Large intestine (tissue), 12 donors: ENCODE measurements at places on chromosomes 11 and 22.

- DNase-seq = peak; percentile 54
These were observed 45.6 kb downstream of the CEP57 start for GRCh38 chr11:95835768-95836488.

GRCh38 chr11:119029340-119030028 is 1.2 kb downstream of the SLC37A4 start:
- DNase-seq = peak; percentile 95

- no peak for DNase-seq
These were observed 155.7 kb downstream of the GRIK4 start for GRCh38 chr11:120667281-120667680.

- DNase-seq = no peak
These were observed 3.9 kb downstream of the JOSD1 start for GRCh38 chr22:38696606-38697424.

GRCh38 chr22:50486561-50487289 is at the start of gene MIOX:
MIOX (plus strand) TSS chr22:50486859; CDS start chr22:50486898, 39 bp downstream.
- DNase-seq = no peak

- DNase-seq = no peak
These were observed 4.4 kb downstream of the DCPS start for GRCh38 chr11:126308271-126308671.

- no peak for DNase-seq
These were observed 18.4 kb downstream of the TNKS1BP1 start for GRCh38 chr11:57306161-57306876.

GRCh38 chr11:44863231-44863630 is 87.5 kb downstream of the TP53I11 start:
- DNase-seq = no peak

DNA sequence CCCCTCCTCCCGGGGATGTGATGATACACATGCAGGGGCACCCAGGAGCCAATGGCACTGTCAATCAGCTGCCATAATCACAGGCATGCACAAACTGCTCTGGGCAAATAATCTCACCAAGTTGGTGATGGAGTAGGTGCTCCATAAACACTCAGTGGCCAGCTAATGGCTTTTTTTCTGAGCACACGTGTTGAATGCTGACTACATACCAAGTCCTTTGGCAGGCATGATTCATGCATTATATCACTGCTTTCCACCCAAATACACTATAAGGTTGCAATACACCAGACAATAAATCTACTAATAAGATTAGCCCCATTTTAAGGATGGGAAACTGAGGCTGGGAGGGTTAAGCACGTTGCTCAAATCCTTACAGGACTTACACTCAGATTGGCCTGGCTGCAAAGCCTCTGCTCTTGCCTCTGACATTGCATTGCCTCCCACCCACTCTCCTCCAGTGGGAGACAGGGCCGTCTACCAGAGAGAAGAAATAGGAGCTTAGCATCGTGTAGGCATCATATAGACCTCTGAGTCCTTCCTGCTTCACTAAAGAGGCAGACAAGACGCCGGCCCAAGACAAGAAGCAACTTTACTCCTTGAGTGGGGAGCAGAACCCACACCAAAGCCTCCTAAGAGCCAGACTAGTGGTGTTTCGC is 32.7 kb upstream of the ACCSL start:
- no peak for DNase-seq

- no peak for DNase-seq
These were observed 31.6 kb upstream of the CADM1 start for GRCh38 chr11:115535781-115536180.

DNA sequence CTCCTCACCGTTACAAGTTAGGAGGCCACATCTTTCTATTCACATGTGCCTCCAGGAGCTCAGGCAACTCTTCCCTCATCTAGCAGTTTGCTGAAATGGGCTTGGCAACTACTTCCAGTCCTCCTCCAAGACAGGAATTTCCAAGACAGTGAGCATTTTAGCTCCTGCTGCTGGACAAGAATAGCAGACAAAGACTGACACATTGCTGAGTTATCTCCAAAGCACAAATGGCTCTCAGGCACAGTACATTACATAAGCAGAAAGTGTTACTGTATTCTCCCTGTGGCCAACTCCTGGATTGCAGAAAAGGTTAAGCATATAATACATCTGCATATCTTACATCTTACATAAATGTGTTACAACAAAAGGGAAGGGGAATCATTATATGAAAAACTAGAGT is 83.2 kb upstream of the POU2AF2 start:
- DNase-seq = no peak

- no peak for DNase-seq
These were observed 13.9 kb downstream of the NCF4 start for GRCh38 chr22:36874736-36875135.

DNA sequence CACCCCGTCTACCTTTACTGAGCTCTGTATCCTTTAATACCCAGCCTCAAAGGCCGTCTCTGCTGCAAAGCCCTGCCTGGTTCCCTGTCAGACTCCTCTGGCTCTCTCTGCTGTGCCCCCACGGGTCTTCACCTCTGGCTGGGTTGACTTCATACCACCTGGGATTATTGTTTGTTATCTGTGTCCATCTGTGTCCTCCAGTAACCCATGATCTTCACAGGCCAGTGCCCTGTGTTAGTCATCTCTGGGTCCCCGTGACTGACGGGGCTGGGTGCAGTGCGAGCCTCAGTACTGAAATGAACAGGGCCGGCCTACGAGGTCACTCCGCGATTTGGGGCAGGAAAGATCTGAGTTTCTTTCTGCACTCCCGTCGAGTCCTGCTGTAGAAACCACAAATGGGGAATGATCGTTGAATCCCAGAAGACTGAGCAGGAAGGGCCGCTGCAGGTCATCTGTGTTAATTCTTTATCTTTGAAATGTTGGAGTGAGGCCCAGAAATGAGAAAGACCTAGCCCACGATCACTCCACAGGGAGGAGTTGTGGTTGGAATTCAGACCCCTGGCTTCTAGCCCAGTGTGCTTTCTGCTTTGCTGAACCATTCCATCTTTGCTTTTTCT is 12.3 kb upstream of the TUB start:
- DNase-seq = peak; percentile 43

- no peak for DNase-seq
These were observed 199.6 kb upstream of the ZBED5 start for GRCh38 chr11:11057472-11057854.

GRCh38 chr11:19419808-19420207 is 179.1 kb upstream of the E2F8 start:
- no peak for DNase-seq

- no peak for DNase-seq
These were observed 350.6 kb upstream of the RAG2 start for GRCh38 chr11:36948460-36949127.

DNA sequence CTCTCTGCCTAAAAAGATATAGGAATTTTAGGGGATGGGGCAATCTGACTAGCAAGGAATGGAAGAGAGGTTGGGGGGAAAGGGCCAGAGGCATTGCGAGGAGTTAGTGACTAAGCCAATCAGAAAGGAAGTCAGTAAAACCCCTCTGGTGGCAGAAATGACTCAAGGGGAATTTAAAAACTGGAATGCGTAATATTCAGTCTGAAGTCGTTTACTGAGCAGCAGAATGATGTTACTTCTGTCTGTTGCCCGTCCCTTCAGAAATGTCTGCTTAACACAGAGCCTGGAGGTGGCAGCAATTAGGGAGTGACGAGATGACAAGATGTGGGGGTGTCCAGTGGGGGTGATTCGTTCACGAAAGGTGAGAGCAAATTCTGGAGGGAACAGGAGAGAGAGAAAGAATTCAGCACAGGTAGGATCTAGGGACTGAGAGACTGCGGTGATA is 107.7 kb upstream of the CLMP start:
- no peak for DNase-seq

- no peak for DNase-seq
These were observed 29.8 kb downstream of the RNF141 start for GRCh38 chr11:10511181-10511621.

DNA sequence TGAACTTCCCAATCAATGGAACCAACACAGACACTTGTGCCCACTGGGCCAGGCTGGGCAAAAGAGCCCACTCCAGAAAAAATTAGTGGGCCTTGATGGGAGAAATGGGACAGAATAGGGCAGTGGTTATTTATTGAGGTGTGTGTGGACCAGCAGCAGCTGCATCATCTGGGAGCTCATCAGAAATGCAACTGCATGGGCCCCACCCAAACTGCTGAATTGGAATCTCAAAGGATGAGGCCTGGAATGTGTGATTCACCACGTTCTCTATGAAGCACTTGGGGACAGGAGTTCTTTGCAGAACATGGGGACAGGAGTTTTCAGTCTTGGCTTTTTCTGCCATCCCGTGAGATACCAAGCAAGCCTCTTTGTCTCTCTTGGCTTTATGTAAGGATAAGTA is 255.6 kb upstream of the PLET1 start:
- no peak for DNase-seq

GRCh38 chr11:59668188-59668949 is 468 bp downstream of the PATL1 start:
- DNase-seq = peak; percentile 29

- peak; percentile 80 for DNase-seq
These were observed 6.9 kb downstream of the DPAGT1 start for GRCh38 chr11:119094816-119095065.

GRCh38 chr22:17120281-17120680 is 879 bp downstream of the TMEM121B start:
- peak; percentile 29 for DNase-seq

GRCh38 chr11:77191823-77192495 is 63.9 kb downstream of the MYO7A start:
- peak; percentile 76 for DNase-seq

- no peak for DNase-seq
These were observed 26.2 kb downstream of the UBASH3B start for GRCh38 chr11:122681735-122682134.

DNA sequence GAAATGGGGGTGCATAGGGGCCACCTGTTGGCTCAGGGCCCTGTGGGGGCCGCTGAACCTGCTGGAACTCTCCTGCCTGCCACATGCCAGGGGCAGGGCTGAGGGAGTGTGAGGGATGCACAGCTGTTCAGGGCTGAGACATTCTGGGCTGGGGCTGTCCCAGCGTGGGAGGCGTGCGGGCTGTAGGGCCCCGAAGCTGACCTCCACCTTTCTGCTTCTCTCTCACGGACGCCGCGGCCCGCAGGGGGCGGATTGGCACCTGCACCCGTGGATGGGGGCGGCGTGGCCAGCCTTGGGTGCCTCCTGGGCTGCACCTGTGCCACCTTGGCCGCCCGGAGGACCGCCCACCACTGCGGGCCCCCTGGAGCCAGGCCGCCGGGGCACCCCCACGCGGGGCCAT is 4.1 kb downstream of the CCDC188 start:
- no peak for DNase-seq

DNA sequence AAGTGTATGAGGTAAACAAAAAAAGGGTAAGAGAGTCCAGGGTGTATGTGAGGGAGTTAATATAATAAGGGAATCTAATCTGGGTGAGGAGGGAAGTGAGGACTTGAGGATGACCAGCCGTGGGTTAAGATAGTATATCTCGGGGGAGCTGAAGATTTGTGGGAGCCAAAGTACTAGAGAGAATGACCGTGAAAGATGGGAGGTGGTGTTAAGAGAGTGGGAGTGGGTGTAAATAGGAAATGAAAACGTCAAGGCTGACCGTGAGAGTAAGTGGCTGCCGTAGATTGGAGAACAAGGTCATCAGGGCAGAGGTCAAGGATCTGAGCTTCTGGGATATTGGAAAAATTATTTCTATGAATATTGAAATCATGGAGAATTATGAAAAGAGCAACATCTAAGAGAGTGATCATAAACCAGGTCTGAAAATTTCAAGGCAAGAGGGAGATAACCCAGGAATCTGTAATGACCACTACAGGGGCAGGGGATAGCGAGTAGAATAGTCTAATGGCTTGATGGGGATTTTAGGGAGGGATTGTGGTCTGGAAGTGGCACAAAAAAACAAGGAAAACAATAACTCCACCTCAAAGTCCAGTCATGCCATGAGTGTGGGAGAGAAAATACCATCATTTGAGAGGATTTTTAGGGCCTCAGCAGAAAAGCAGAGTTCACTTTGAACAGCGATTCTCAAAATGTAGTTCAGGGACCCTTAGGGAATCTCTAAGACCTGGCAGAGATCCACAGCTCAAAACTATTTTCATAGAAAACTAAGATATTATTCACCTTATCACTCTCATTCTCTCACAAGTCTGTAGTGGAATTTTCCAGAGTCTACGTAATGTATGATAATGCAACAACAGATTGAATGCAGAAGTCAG is 72.0 kb downstream of the PRR5L start:
- DNase-seq = no peak

- DNase-seq = no peak
These were observed 12.7 kb downstream of the CSNK1E start for GRCh38 chr22:38304526-38304925.

GRCh38 chr11:7435176-7435575 is 50.1 kb upstream of the OLFML1 start:
- no peak for DNase-seq

- DNase-seq = no peak
These were observed at the start of gene GAB2 for GRCh38 chr11:78417175-78417887. GAB2 (minus strand) TSS chr11:78417820; CDS start chr11:78417720, 100 bp downstream.

GRCh38 chr22:19815093-19815822 is 39.4 kb downstream of the GNB1L start:
- no peak for DNase-seq

GRCh38 chr22:20431511-20432192 is 6.0 kb downstream of the SCARF2 start:
- no peak for DNase-seq

- DNase-seq = no peak
These were observed 181.5 kb downstream of the FAM76B start for GRCh38 chr11:95608093-95608492.

DNA sequence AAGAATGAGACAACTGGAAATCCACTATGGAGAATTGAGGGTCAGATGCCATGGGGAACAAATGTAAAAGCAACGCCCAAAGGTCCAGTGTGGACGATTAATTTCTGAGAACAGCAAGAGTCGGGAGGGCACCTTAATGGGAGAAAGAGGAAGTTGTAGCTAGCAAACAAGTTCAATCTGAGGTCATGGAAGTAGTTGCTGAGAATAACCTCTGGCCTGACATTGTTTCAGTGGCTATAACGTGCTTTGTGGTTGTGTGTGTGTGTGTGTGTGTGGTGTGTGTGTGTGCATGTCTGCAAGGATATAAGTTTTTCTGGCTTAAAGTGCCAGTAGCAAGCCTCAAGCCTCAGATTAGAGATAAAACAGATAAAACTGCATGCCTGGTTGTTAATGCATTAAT is 1630.1 kb upstream of the TENM4 start:
- DNase-seq = no peak

- DNase-seq = no peak
These were observed 9.3 kb downstream of the OMP start for GRCh38 chr11:77111946-77112345.

GRCh38 chr11:78298291-78298771 is 109.6 kb downstream of the USP35 start:
- no peak for DNase-seq

GRCh38 chr11:68803766-68804165 is 38.0 kb downstream of the CPT1A start:
- DNase-seq = no peak
